ENCODE measurements at places on chromosomes 11 and 22.

DNA sequence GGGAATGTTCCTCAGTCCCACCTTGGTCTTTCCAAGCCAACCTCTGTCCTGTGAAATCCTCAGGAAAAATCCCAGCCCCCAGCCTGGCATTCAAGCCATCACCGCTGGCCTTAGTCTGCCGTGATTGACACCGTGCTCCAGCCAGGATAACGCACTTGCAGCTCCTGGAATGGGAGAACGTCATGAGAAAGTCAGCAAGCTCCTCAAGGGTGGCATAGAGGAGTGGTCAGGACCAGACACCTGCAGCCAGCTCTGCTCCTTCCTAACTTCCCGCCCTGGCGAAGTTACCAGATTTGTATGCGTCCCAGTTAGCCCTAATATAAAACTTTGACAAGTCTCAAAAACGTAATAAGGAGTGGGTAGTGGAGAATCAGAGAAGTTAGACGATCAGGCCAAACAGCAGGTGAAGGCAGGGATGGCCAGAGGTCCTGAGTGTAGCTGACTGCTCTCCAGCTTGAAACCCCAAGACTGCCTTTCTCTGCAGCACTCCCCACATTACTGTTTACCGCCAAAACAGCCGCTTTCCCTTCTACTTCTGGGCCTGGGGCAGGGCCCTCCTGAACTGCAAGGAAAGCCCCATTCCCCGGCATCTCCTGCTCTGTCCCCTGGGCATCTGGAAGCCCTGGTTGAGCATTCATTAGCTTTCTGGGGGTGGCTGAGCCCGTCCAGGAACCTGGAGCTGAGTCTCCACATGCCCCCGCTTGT lies 1.3 kb upstream of the DKK3 start:
- DNase-seq, result no peak

DNA sequence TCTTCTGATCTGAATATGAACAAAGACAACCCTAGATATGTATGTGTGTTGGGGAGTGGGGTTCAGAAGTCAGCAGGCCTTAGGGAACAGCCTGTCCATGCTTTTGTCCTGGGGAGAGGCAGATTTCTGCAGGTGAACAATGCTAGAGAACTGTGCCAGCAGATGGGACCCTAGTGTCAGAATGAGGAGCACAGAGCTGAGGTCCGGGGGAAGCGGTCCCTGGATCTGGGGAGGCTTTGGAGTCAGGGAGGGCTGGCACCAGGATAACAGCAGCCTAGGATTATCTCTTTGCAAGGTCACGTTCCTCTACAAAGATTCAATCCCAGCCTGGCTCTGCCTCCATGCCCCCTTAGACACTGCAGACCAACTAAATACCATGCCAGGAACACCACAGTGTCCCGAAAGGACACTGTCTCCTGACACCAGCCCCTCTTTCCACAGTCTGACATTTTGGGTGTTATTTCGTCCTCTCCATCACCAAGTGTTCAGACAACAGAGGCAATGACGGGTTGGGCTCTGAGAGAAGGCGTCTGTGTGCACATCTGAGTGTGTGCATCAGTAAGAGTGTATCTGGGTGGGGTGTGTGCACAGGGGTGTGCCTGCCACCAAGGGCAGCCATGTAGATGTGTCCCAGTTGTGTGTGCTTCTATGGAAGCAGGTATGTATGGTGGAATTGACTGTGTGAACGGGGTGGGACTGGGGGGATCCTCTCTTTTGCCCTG lies 43.5 kb downstream of the EIF3F start:
- no peak for DNase-seq

- no peak for DNase-seq
These were observed 40.1 kb upstream of the TOLLIP start for GRCh38 chr11:1349327-1350041.

GRCh38 chr11:81339521-81339920 lies 1394.1 kb downstream of the FAM181B start:
- DNase-seq, result no peak

GRCh38 chr11:90764691-90765090 lies 541.8 kb upstream of the CHORDC1 start:
- DNase-seq, result no peak

DNA sequence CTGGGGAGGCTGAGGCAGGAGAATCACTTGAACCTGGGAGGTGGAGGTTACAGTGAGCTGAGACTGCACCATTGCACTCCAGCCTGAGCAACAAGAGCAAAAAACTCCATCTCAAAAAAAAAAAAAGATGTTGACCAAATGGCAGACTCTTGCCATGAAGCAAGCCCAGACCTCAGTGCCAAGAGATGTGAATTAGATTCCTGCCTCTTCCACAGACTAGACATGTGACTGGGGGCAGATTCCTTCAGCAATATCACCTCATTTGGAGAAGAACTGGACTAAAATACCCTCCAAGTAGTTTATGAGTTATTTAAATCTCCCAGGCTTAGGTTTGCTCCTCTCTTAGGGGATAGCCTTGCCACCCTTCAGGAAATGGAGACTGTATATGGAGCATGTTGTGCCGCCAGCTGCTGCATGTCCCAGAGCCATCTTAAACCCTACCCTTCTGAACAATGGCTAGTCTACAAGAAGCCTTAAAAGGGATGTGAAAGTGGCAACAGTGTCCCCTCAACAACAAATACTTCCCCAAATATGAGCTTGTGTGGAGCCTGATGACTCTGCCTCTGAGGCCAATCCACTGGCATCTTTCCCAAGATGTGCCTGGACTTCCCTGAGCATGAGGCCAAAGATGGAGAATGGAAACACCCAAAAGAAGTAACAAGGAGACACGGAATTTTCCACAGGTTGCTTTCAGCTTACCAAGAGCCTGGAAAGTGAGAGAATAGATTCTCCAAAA lies 763 bp upstream of the MS4A7 start:
- DNase-seq, result no peak

GRCh38 chr11:60363542-60364470 lies 14.5 kb upstream of the MS4A7 start:
- no peak for DNase-seq
